ENCODE measurements at places on chromosomes 2 and 18. TPM values are rescaled to one million over a fixed set of nuclear protein-coding genes. Genes with fewer than 3 reads are reported as not detected.
A peak's percentile ranks its signal among the peaks of the same experiment; 100 is the strongest.

DNA sequence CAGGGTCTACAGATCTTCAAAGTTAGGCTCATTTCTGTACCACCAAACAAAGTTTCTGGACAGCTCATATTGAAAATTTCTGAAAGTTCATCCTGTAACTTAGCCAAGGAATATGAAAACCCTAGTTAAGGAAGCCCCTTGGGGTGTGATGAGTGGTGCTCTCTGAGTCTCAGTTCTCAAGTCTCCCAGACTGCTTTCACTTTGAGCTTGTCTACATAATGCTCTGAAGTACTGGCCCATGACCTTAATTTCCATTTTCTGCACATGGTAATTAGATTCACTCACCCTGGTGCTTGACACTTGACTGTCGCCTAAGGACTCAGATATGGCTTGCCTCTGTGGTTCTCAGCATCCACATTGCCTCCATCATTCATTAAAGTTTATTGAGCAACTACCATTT, 51.7 kb upstream of the SATB2 start:
- no peak for DNase-seq

DNA sequence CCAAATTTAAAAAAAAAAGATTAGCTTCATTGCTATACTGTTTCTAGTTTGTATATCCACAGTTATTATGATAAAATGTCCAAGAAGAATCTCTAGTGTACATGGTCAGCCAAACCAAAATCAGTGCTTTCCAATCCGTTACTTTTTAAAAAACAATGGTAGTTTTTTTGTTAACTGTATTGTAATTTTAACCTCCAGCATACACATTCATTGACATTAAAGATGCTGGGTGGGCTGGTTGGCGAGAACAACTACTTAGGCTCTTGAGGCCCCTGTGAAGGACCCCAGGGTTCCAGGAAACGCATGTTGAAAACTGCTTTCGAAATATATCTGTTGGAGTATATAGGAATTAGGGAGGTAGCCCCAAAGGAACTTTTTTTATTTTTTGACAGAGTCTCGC, 107.3 kb upstream of the RASGRP3 start:
- no peak for DNase-seq

GRCh38 chr2:163610817-163611556, 124.8 kb downstream of the FIGN start:
- no peak for DNase-seq

- no peak for DNase-seq
Measured at GRCh38 chr2:168245074-168245825, 2.1 kb downstream of the STK39 start.

Gene NCKAP5
- total RNA-seq: 0.40 TPM

DNA sequence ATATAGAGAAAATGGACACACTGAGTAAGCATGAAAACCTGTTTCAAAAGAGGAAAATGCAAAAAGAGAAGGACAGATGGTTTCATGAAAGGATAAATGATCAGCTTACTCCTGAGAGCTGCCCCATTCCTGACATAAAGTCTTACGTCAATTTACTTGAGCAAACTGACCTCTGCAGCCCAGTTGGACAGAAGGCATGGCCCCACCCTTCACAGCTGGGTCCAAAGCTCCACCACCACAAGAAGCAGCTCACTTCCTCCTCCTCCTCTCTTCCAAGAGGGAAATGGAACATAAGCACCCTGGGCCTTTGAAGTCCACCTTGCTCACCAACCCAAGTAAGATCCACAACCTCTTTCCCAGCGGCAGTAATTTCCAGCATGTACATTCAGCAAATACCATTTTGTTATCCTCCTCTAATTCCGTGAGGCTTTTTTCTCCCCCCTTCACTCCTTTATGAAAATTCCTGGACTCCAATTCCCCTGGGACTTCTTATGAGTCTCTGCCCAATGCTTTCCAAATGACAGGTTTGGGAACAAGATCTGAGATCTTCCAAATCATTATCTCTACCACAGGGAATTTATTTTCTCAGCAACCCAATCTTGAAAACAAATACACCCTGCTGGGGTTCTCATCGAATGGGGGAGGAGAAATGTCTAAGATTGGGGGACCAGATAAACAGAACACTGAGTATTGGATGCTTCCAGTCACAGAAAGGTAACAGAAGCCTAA, 10.1 kb downstream of the COL4A4 start:
- no peak for DNase-seq

Gene HOXD8
- 0.58 TPM for total RNA-seq

- DNase-seq: peak; percentile 18
Measured at GRCh38 chr2:133788386-133788785, 220.1 kb upstream of the NCKAP5 start.

GRCh38 chr2:5749347-5749746, 57.2 kb downstream of the SOX11 start:
- no peak for DNase-seq

Gene NAB1
- 39.4 TPM for total RNA-seq

DNA sequence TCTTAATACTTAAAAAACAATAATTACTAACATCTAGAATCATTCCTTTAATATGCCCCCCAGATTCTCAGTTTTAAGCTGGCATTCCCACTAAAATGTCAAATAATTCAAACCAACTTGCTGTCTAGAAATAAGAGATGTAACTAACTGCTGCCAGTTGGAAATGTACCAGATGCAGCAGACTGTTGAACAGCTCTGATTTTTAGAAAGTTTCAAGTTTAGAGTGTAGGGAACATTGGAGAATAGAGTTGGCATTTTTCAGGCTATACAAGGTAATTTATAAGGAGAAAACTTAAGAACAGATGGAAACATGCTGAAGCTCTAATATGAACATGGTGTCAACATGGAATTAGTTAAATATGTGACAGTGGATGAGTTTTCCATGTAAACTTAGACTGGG, 101.4 kb downstream of the PTRHD1 start:
- no peak for DNase-seq

DNA sequence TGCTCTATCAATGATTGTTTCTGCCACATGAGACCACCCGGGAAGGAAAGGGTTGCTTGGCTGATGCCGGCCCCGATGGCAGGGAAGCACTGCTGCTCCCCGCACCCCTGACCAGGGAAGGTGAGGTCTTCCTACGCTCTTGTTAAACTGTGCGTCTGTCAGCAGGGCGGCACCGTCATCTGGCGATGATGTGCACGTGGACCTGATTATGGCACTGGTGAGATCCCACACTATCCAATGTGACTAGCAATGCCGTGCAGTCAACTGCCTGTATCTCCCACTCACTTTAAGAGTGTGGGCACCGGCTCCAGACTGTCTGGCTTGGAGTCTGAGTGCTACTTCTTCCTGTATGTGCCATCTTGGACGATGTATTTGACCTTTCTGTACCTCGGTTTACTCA, 209.2 kb downstream of the MYT1L start:
- DNase-seq: no peak

DNA sequence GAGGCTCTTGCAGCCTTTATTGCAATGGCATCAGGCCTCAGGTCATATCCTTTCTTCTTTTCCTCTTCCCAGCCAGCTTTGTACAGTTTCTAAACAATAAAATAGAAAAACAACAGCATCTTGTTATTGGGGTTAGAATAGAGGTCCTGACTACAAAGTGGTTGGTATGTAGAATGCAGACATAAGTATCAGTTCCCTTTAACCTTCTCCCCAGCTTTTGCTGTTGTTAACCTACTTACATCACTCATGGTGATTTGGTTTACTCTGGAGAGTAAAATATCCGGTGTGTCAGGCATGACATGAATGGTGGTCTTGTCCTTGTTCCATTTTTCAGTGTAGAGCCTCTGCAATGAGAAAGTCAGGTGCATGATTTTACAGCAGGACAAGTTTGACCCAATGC, 69.8 kb downstream of the NEB start:
- no peak for DNase-seq

Gene SCYGR8
- not detected for total RNA-seq

DNA sequence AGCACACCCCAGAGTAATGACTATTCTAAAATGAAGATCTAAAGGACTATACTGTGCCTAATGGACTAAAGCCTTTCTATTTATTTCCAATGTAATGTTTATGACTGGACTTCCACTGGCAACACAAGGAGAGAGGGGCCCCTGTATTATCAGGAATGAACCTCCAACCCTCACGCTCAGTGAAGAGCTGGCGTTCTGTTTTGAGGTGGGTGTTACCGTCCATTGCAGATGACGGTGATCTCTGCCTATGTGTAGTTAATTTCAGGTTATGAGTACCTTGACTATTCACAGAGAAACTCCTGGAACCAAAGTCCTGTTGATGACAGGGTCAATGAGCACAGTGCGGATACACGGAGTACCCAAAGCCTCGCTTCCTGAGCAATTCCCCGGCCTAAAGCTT, 85.4 kb downstream of the MEP1B start:
- DNase-seq: no peak

DNA sequence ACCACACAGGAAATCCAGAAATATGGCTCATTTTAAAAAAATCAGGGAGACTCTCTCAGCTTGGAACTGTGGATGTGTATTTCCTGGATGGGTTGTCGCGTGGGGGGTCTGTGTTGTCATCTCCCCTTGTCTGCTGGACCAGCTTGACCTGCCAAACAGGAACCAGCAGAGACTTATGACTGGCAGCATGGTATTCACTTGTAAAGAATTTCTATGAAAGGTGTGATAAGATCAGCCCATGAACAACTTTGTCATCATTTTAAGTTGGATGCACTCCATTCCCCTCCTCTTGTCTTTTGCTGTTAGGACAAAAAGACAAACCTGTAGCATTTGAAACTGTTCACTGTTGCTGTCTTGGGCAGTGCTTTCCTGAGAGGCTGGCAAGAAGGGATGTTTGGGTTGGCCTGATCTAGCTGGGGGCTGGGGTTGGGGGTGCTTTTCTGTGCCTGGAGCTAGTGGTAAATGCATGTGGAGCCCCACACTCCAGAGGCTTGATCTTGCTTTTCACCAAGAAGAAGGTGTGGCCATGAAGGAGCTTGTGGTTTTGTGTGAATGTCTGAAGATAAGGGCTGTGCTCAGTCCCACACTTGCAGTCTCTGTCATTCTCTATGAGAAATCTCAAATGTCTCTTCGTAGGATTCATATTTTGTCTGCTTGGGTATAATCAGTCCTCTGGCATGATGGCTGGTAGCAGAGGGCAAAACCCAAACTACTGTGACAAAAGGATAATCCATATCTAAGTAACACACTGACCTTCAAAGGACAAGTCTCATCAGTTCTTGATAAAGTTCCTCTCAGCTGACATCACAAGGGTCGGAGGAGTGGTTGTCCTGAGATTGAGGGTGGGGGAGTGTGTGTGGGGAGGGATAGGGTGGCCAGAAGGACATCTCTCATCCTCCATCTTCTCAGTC, 39.0 kb downstream of the RALB start:
- no peak for DNase-seq

GRCh38 chr2:145753966-145754365, 1234.0 kb upstream of the ZEB2 start:
- no peak for DNase-seq

GRCh38 chr18:3051718-3052410, 38.9 kb upstream of the LPIN2 start:
- DNase-seq: no peak

DNA sequence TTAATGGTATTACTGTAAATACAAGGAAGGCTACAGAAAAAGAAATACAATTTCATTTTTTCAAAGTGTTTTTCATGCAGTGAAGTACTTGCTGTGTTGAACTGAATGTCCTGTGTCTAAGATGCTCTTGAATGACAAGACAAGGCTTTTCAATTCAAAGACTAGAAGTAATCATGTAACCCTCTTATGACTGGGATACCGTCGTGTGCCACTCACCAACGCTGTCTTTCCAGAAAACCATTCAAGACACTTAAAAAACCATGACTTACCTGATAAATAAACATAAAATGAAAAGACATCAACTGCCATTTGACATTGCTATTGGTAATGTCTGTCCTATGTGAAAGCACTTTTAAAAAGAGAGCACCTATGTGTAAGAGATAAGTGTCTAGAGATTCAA, 183.1 kb upstream of the DPP10 start:
- DNase-seq: no peak

DNA sequence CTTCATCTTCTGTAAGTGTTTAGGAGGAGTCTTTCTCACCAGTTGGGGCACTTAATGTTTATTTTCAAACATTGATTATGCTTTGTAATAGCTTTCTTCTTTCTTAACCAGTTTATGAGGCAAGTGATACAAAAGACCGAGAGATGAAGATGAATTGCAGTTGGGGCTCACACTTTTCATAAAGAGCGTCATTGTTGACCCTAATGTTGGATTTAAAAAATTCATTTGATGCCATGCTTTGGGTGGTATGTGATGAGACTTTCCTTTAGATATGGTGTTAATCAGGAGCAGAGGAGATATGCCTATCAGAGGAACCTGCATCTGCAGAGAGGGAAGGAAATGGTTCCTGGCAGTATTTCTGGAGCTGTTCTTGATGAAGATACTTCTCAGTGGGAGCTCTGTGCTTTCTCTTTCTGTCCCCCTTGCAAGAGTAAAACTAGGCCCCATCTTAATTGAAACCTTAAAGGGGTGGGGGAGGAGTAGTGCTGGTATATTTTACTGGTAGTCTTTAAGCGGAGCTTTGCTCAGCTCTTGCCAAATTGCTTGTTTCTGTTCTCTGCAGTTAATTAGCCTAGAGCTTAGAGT, 2.3 kb downstream of the EML4 start:
- DNase-seq: no peak

Gene ANKRD30BL
- not detected for total RNA-seq

Gene RBM43
- total RNA-seq: 3.0 TPM

GRCh38 chr2:126894585-126895182, 4.0 kb upstream of the TEX51 start:
- DNase-seq: no peak

DNA sequence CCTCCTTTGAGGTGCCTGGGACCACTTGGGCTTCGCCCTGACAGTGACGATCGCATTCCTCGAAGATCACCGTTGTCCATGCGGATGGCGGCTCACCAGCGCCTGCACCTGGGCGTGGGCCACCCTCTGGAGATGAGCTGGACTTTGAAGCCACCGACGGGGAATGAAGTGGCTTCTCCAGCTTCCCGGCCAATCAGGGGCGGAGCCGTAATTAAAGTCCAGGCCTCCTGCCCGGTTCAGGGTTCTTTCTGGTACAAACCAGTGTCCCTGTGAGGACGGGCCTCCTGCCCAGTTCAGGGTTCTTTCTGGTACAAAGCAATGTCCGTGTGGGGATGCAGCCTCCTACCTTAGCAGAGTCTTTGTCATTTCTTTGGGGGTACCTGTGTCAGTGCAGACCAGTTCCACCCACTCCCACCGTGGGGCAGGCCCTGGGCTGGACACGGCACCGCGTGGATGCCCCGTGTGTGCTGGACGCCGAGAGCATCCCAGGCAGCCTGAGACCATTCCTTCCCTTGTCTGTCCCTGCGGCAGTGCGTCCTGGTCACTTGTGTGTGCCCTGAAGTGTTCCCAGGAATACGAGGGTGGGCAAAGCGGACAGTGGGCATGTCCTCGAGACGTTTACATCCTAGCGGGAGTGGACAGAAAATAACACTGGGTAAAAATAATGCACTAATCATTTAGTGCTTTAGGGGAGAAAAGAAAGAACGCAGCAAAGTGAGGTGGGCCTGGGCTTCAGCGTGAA, 55.0 kb downstream of the KCNG2 start:
- no peak for DNase-seq

DNA sequence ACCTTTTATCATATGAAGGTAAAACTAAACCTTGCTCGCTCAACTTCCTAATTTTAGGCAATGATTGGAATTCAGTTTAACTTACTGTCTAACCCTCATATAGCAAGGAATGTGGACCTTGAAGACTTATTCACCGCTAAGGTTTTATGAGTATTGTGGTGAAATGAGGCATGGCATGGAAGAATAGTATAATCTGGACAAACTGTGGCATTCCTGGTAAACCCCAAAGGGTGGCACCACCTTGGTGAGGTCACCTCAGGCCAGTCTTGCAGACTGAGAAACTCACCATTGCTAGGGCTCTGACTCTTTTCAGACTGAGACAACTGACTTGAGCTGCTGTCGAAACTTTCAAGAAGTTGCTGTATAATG, 51.1 kb upstream of the EHBP1 start:
- DNase-seq: peak; percentile 85

Measured in LHCN-M2 (cell line).